NCI-H2029 treated with DMSO at 0.1 percent for 48 hours (cell line): ENCODE measurements at places on chromosomes 4 and X.

GRCh38 chrX:119249891-119250290, 13.8 kb downstream of the PGRMC1 start:
- no peak for DNase-seq

- peak; percentile 52 for DNase-seq
These were observed 31.1 kb downstream of the F11 start for GRCh38 chr4:186297013-186297645.

- no peak for DNase-seq
These were observed 40.1 kb downstream of the APLN start for GRCh38 chrX:129614481-129615255.

- no peak for DNase-seq
These were observed 47.7 kb upstream of the FAT4 start for GRCh38 chr4:125266901-125267604.
